Inflammatory macrophage treated with lipopolysaccharide for 4 hours (primary cell): ENCODE measurements at places on chromosomes 2 and 18.

DNA sequence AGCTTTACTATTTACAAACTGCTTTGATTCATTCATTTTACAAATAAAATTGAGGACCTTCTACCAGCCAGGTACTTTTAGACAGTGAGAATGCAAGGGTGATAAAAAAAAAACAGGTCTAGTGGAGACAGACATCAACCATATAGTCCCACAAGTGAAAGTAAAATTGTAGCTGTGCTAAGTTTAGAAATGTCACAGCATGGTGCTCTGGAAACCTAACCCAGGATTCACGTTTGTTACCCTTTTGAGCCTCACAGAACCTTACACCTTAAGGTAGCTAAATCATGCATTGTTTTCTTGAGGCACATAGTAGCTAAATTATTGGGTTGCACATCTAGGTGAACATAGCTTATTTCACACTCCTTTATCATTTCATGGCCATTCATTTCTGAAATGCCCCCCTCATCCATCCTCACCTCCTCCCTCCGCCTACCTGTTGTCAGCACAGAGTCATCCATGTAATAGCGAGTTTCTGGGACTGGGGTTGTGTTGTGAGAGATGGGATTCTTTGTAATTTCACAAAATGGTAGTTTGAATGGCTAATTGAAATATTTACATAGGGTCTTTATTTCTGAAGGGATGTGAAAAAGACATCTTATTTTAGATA lies 7.1 kb downstream of the MTA3 start:
- DNase-seq: no peak

GRCh38 chr2:208379192-208379591 lies 27.4 kb upstream of the PTH2R start:
- DNase-seq: no peak

- no peak for DNase-seq
Measured at GRCh38 chr2:2942906-2943305, 434.7 kb downstream of the EIPR1 start.

DNA sequence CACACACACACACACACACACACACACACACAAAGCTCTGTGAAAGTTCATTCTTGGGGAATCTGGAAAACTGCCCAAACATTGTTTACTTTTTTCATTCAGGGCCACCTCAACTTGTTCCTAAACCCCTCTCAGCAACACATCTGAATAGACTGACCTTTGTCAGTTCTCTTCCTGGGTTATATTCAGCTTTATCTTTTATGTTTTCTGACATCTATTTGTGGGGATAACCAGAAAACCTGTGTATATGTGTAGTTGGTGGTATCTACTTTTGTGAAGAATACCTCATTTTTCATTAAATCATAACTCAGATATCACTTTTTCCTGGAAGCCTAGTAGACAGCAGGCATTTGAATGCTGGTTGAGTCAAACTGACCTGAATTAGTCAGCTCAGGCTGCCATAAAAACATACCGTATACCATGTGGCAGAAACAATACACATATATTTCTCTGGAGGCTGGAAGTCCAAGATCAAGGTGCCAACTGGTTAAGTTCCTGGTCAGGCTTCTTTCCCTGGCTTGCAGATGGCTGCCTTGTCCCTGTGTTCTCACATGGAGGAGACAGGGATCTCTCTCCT lies 11.0 kb upstream of the RNF144A start:
- DNase-seq: no peak

- peak; percentile 51 for DNase-seq
Measured at GRCh38 chr2:43024515-43025011, 201.8 kb downstream of the ZFP36L2 start.

DNA sequence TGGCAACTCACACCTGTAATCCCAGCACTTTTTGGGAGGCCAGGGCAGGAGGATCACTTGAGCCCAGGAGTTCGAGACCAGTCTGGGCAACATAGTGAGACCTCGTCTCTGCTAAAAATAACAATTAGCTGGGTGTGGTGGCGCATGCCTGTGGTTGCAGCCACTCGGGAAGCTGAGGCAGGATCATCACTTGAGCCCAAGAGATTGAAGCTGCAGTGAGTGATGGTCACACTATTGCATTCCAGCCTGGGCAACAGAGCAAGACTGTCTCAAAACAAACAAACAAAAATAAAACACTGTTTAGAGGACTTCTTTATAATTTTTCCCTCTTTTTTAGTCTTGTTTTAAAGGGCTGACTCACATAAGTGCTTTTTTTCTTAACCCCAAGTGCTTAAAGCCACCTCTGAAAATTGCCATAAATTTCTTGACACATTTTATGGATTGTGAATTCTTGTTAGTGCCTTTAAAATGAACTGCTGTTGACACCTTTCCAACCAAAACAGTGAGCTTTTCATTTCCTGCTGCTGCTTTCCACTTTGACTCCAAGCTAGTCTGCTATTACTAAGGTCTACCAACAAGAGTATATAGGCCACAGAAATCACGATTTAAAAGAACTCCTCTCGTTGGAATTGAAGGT lies 41.7 kb downstream of the CYP20A1 start:
- DNase-seq: no peak

DNA sequence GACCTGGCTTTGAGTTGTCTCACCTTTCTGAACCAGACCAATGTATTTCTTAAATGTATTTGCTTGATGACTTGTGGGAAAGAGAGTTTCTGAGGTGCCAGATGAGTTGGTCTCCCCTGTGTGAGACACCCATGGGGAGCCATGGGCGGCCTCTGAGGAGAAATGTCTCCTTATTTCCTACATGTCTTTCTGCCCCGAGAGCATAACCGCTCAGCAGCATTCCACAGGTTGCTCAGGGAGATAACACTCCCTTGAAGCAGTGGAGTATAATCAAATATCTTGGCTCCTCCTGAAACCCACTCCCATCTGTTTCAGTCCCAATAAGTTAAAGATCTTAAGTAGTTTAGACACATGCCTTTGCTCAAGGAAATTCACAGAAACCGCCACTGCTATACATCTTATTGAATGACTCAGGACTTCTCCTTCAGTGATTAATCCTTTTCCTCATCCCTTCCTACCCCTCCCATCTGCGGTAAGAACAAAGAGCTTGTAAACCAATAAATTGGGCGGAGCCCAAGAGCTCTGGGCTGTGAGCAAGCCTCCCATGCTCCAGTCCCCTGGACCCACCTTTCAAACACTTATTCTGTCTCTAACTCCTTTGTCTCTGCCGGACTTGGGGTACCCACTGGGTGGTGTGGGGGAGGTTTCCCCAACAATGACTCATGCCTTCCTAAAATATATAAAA lies 285.5 kb upstream of the LRRTM4 start:
- no peak for DNase-seq

GRCh38 chr2:100241236-100241635 lies 81.1 kb downstream of the LONRF2 start:
- DNase-seq: no peak

GRCh38 chr2:7634409-7634808 lies 717.2 kb downstream of the RNF144A start:
- DNase-seq: no peak

DNA sequence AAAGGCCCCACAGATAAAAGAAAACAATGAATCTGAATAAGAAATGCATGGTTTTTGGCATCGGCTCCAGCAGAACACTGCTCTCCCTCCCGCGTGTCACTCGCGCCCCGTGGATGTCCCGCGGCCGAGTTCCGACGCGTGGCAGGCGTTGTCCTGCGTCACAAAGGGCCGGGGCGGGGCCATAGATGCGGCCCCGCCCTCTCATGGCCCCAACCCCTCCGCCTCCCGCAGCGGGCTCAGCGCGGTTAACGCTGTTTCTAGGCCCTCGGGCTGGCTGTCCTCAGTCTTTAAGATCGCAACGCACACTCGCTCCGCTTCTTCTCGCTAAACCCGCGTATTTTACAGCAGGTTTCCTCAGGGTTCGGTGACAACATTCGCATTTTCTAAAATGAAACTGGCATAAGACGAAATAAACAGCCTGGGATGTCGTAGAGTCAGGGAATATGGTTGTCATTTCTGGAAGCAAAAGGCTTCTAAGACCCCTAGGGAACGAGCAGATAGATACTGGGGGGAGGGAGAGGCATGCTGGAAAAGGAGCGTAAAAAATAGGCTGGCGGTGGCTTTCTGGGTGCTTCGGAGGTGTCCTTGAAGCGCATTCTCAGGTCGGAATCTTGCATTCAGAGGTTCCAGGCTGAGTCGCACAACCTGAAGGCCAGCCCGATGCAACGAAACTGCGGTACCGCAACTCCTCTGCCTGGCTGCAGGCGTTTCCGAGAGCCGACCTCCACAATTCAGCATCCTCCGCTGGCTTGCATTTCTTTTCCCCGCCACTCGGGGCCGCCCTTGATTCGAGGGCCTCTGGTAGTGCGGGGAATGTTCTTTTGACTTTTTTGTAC lies at the start of gene FKBP7:
FKBP7 (minus strand) TSS at position 162 of the 836 bp plus-strand sequence; CDS start at position 61, 101 bp downstream.
- peak; percentile 82 for DNase-seq

GRCh38 chr2:185130685-185131084 lies 532.4 kb downstream of the ZNF804A start:
- DNase-seq: no peak

- DNase-seq: no peak
Measured at GRCh38 chr2:39160982-39161381, 40.1 kb upstream of the SOS1 start.

DNA sequence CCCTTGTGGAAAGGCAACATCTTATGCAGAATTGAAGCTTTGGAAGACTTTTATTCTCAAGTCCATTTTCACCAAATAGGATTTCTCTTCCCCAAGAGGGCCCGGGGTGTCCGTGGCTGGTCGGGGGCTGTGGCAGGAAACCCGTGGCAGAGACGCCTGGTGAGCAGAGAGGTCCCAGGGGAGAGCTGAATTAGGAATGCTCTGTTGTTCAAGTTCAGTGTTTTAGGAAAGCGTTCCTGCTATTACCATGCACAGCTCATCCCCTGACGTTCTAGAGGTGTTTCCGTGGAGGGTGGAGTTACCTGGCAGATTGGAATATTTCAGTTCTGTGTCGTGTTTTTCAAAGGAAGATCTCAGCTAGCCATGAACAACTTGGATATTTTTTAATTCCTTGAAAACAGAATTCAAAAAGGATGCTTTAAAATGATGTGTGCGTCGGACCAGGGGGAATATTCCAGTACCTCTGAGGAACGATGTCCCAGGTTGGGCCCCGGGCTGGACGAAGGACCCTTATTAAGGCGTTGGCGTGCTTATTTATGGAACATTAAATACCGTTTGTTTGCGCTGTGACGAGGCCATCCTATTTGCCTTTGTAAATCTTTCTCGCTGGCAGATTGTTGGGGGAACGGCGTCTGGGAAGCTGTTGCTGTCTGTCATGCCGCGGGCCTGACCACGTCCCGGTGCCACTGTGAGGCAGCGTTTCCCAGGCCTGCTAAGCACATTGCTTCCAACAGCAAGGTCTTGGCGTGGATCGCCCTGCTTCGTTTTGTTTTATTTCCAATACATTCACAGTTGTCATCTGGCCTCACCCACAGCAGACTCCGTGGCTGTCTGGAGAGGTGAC lies 8.2 kb downstream of the NFATC1 start:
- no peak for DNase-seq

DNA sequence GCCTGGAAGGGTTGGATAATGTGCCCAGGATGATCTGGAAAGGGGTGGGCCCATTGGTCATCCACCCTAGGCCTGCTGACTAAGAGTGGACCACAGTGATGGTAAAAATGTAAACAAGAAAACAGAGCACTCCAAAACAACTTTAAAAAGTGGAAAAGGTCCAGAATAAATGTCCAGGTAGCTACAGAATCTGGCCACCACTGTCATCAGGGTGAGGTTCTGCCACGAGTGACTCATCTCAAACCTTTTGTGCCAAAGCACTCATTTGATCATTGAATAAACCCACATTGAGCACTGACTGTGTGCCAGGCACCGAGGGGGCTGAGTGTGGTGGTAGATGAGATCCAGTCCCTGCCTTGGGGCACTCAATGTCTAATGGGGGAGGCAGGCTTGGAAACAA lies 64.9 kb downstream of the EMX1 start:
- DNase-seq: no peak

- no peak for DNase-seq
Measured at GRCh38 chr2:85935746-85936208, 47.0 kb upstream of the ST3GAL5 start.
